ENCODE measurements at places on chromosomes 6 and 20.

DNA sequence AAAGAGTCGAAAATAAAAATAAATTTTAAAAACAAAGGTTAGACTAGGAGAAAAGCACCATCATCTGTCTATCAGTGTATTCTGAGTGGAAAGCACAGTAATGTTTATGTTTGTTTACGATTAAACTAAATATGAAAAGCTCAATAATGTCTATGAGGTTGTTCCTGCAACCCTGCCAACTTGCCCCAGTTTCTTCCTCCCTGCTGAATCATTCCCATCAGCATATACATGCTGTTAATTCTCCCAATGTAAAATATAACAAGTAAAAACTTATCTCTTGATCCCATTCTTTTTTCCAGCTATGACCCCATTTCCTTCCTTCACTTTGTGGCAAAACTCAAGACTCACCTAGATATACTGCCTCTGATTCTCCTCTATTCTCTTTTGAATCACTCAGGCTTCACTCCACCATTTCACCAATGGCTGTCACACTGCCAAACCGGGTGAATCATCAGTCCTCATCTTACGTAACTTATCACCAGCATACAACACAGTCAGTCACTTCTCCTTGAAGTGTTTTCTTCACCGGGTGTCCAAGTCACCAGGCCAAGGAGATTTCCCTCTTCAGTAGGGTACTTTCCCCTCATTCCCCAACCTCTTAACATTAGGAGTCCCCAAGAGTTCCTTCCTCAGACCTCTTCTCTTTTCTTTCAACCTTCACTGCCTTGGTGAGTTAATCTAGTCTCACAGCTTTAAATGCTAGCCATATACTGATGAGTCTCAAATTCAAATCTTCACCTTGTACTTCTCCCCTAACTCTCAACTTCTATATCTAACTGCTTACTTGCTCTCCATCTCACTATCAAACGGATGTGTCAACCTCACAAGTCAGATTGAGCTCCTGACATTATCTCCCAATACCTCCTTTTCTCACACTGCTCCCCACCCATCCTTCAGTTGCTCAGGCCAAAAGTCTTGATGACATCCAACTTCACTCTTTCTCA is 6.2 kb downstream of the TMEM242 start:
- no peak for DNase-seq

- no peak for DNase-seq
Observed at GRCh38 chr20:61303217-61303616, 51.2 kb downstream of the CDH4 start.

DNA sequence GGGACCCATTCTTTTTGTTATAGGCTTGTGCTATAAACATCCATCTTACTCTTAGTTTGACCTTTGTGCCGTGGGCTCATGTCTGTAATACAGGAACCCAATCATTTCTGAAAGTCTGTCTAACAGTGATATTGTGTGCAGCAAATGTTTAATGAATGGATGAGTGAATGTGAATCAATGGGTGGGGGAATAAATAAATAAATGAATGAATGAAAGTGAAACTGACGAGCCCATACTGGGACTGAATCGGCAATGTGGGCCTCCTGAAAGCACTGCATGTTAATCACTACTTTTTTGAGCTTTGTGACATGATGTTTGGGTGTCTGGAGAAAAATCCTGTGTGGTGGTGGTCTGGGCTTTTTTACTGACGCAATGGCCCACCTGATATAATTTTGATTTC is 175.0 kb downstream of the GMPR start:
- DNase-seq = no peak

DNA sequence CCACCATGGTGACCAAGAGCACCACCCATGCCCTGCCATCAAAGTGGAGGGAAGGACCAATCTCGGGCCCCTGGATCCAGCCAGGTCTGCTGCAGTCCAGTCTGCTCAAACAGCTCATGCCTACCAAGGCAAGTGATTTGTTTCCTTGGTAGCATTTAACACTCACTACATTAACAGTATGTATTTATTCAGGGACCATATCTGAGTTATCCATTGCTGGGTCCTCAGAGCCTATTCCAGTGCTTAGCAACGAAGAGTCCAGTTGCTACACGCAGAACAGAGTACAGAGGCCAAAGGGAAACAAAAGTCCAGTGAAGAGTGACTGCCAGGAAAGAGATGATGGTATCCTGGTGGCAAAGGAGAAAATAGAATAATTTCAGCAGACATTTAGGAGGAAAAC is 352.2 kb downstream of the PTPRT start:
- no peak for DNase-seq

GRCh38 chr20:21424846-21425245 is 27.5 kb upstream of the NKX2-4 start:
- DNase-seq = no peak

DNA sequence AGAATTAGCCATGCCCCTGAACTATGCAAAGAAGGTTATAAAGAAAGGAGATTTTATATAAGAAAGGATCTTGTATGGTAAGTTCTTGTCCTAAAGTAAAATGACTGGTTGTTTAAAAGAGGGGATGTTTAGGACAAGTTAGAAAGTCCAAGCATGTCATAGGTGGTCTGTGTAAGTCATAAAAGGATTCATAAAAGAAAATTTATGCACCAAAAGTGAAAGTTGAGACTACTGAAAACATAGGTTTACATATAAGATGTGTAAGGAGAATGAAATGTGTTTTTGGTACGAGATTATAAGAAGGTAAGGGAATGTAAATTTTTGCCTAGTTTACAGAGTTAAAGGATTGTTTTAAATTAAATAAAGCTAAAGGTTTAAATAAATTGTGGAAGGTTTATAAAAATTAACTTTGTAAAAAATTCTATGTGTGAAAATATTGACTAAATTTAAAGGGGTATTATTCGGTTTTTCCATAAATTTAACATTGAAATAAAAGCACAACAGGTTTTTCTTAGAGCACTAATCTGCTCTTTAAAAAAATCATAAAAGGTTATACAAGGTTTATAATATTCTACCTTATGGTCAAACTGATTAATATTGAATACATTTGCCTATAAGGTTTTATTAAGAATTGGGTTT is 93.6 kb upstream of the UST start:
- no peak for DNase-seq

DNA sequence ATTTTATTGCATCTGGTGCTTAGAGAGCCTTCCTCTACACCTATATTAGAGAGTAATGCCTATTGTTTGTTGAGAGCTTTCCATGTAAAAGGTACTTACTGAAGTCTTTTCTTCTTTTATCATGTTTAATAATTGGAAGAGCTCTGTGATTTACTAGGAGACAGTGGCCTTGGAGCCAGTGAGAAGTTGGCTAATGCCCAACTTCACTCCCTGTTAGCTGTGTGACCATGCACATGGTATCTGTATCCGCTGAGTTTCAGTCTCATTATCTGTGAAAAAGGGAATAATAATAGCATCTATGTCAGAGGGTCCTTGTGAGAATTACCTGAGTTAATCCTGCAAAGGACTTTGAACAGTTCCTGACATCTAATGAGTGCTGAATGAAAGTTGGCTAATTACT is 105.0 kb downstream of the CD109 start:
- DNase-seq = no peak

- no peak for DNase-seq
Observed at GRCh38 chr6:104527311-104527710, 332.4 kb downstream of the HACE1 start.

GRCh38 chr20:5153152-5153467 is 26.3 kb downstream of the CDS2 start:
- DNase-seq = no peak

- DNase-seq = no peak
Observed at GRCh38 chr6:104473021-104473429, 386.7 kb downstream of the HACE1 start.

GRCh38 chr20:57530327-57530981 is 5.5 kb upstream of the CTCFL start:
- no peak for DNase-seq

DNA sequence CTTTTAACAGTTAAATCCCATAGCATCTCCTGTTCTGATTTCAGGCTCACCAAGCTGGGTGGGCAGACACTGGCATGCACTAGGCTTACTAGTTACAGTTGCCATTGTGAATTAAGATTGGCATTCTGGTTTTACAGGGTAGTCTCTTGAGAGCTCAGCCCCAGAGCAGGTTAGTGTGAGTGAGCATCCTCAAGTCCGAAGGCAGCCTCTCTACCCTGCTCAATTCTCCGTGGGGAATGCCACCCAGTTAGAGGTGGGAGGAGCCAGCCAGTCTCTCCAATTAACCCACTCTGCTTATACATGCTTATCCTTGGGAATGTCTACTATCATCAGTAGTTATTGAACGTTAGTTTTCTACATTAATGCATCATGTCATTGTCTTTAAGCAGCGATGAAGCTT is 8.9 kb upstream of the OGFRL1 start:
- DNase-seq = no peak

DNA sequence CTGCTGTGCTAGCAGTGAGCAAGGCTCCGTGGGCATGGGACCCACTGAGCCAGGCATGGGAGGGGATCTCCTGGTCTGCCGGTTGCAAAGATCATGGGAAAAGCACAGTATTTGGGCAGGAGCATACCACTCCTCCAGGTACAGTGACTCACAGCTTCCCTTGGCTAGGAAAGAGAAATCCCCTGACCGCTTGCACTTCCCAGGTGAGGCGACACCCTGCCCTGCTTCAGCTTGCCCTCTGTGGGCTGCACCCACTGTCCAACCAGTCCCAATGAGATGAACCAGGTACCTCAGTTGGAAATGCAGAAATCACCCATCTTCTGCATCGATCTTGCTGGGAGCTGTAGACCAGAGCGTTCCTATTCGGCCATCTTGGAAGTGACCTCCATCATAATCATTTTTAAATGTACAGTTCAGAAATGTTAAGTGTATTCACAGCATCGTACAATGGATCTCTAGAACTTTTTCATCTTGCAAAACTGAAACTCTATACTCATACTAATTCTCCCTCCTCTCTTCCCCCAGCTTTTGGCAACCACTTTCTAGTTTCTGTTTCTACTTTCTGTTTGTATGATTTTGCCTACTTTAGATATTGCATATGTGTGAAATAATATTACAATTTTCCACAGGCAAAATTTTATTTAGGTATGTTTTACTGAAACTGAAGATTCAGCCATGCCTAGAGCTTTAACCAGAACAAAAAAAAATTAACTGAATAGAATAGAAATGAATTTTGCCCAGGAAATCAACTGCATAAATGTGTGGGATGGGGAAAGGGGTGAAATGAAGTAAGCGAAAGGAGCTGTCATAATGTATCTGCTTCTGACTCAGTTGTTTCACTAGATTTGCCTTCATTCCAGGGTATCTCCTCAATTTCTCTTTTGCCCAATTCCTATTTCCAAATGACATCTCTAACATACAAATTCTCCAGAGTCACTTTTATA is 100.0 kb downstream of the RWDD2A start:
- DNase-seq = no peak

DNA sequence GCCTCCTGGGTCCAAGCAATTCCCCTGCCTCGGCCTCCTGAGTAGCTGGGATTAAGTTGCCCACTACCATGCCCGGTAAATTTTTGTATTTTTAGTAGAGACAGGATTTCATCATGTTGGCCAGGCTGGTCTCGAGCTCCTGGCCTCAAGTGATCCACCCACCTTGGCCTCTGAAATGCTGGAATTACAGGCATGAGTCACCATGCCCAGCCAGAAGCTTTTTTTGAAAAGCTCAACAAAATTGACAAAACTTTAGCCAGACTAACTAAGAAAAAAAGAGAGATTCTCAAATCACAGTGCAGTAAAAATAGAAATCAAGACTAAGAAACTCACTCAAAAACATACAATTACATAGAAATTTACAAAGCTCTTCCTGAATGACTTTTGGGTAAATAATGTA is 420.6 kb downstream of the COL12A1 start:
- no peak for DNase-seq

- DNase-seq = no peak
Observed at GRCh38 chr6:143569040-143569439, 57.5 kb upstream of the FUCA2 start.

DNA sequence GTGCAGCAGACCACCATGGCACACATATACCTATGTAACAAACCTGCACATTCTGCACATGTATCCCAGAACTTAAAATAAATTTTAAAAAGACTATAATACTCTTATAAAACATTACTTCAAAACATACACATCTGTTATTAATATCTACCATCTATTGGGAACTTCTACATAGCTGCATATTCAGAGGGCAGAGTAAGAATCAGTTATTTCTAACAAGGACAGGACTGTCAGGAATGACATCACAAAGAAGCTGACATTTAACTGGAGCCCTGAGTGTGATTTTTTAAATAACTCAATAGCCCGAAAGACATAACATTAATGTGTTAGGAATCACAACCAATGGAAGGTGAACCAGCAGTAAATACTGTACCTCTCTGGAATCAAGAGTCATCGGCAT is 276.7 kb upstream of the ECI2 start:
- DNase-seq = no peak

GRCh38 chr6:152636609-152637295 is 410 bp downstream of the SYNE1 start:
- no peak for DNase-seq

DNA sequence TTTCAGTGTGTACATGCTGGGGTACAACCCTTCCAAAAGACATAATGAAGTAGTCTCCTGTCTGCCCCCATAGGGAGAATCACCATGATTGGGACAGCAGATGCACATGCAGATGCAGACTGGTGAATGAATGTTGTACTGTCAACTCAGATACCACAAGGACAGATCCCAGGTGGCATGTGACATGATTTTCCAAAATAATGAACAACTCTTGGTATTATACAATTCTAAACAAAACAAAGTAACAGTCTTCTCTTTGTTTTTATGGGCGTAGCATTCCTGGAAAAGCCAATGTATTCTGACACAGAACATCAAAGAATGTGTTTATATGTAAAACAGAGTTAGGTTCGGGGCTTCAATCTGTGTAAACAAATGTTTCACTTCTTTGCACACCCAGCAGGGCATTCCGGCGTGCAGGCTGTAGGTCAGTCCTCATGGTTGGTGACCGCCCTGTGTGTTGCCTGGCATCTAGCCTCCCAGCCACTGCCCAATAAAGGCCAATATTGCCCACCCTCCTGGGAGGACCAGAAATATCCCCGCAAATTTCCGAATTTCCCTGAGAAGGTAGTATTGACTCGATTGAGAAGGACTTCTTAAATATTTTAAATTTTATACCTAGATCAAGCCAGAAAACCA is 127.7 kb downstream of the KLHL32 start:
- DNase-seq = no peak

DNA sequence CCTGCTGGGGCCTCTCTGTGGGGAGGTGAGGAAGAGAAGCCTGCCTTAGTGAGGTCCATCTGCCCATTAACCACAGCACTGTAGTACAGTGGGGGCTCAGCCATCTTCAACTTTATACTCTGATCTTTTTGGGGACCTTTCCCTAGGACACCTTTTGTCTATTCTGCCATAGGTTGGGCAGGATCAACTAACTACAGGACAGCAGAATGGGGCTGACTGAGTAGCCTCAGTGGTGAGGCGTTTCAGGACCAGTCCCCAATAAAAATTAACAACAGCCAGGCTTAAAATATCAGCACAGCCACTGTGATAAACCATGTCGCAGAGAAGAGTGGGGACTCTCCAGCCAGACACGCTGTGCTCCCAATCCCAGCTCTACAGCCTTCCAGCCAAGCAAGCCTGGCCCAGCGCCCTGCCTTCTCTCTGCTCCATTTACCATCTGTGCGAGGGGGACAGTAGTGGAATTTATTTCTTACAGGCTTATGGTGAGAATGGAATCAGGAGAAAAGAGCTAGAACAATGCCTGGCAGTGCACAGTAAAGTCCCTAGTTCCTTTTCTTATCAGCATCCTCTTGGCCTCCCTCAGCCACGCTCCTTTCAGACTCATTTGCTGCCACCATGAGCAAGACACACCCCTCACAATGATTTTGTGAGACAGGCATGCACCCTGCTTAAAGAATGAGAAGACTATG is 75.5 kb downstream of the SLC22A23 start:
- no peak for DNase-seq

Data from activated CD8-positive, alpha-beta memory T cell treated with anti-CD3 and anti-CD28 coated beads for 24 hours (primary cell).